ENCODE measurements at places on chromosomes 1 and 21. TPM values are rescaled to one million over a fixed set of nuclear protein-coding genes. Genes with fewer than 3 reads are reported as not detected.

DNA sequence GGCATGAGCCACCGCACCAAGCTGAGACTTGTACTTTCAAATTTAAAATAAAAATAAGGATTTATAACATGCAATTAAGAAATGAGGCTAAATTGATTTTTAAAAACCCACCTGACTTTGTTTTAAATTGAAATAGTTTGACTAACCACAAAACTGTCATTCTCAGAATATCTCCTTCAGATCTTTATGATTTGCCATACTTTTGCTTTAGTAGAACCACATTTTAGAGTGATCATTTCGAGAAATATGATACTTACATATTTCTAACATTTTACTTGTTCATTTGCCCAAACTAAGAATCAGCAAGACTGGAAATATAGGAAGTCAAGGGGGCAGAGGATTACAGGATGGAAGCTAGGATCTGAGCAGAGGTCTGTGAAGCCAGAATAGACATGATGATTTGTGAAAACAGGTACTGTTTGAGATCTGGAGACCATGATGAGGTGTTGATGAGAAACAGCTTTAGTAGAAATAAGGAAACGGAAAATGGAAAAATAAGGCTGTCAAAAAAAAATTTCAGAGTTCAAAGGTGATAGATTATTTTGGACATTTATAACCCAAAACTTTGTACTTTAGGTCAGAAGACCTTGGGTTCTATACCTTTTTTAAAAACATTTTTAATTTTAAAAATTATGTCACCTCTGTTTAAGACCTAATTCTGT is 44.8 kb downstream of the GIPC2 start:
- no peak for DNase-seq

GRCh38 chr1:97727029-97727428 is 193.8 kb downstream of the DPYD start:
- DNase-seq: no peak

- DNase-seq: no peak
Observed at GRCh38 chr1:216902669-216903381, 179.6 kb upstream of the ESRRG start.

DNA sequence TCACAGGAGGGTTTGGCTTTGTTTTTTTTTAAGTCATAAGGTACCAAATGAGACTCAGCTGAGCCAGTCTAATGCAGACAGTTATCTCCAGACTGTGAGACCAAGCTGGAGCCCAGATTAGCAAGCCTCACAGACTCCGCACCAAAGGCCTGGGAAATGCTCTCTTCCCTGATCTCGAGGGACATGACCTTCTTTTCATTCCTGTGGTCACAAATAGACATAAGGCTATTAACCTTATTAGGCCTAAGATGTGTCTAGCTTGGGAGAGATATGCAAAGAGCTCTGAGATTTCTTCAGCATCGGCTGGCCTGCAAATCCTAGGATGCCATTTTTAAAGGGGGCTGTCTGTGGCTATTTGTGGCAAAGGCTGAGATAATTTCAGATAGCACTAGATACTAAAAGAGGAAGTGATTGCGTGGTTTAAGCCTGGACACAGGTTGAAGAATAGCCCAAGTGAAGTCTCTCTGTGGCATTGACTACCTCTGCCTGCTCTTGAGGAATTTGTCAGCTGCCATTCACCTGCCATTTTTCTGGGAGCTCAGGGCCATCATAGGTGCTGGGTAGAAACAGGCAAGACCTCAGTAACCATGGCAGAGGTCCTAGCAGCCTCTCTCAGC is 301.3 kb downstream of the SIPA1L2 start:
- DNase-seq: no peak

Gene CLDN8
- not detected for total RNA-seq

DNA sequence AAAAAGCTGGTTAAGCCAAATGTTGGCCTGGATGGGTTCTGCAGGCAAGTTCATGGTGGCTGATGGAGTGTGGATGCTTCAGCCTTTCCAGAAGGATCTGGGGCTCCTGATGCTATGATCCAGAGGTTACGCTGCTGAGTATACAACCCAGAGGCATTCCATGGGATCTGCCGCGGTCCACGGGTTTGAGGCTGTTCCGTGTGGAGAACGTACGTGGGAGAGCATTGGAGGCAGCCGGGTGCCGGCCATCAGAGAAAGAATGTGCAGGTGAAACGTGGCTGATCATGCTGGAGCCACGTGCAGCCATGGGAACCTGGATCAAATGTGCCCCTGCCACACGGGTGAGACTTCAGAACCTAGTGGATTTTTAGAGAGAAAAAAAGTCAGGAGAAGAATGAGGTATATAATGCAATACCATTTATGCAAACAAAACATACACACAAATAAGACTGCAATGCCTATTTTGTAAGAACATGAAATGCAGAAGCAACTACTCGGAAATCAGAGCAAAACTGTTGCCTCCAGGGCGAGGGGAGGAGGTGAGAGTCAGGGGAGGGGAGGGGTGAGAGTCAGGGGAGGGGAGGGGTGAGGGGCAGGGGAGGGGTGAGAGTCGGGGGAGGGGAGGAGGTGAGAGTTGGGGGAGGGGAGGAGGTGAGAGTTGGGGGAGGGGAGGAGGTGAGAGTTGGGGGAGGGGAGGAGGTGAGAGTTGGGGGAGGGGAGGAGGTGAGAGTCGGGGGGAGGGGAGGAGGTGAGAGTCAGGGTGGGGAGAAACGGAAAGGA is 116.5 kb upstream of the C1orf174 start:
- peak; percentile 73 for DNase-seq

DNA sequence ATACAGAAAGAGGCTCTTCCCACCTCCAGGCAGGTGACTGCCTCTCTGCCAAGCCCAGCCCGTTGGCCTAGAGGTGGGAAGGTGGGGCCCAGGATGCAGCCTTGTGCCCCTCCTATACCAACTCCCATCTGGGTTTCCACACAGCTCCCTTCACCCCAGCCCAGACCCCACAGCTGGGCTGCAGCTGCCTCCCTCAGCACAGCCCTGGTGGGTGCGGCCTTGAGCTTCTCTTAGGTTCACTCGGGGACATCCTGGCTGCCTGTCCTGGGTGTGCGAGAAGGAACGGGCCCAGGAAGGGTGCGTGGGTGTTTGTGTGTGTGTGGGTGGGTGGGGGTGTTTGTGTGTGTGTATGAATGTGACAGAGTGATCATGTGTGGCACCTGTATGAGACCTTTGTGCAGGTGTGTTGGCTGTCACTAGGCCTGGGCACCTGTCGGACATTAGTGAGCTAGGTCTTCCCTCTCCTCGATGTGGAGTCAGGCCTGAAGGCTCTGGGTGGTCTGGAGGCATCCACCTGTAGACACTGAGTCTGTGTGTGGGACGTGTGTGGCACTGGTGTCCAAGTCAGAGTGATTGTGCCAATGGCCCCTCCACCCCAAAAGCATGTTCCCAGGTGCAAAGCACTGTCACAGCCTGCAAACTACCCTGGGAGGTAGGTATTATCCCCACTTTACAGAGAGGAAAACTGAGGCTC is 30.7 kb downstream of the FOXO6 start:
- DNase-seq: no peak

- DNase-seq: peak; percentile 35
Observed at GRCh38 chr21:44757731-44758130, 43.9 kb downstream of the UBE2G2 start.

Gene SPRR4
- total RNA-seq: not detected

- DNase-seq: no peak
Observed at GRCh38 chr1:151193856-151194255, 3.9 kb upstream of the VPS72 start.

DNA sequence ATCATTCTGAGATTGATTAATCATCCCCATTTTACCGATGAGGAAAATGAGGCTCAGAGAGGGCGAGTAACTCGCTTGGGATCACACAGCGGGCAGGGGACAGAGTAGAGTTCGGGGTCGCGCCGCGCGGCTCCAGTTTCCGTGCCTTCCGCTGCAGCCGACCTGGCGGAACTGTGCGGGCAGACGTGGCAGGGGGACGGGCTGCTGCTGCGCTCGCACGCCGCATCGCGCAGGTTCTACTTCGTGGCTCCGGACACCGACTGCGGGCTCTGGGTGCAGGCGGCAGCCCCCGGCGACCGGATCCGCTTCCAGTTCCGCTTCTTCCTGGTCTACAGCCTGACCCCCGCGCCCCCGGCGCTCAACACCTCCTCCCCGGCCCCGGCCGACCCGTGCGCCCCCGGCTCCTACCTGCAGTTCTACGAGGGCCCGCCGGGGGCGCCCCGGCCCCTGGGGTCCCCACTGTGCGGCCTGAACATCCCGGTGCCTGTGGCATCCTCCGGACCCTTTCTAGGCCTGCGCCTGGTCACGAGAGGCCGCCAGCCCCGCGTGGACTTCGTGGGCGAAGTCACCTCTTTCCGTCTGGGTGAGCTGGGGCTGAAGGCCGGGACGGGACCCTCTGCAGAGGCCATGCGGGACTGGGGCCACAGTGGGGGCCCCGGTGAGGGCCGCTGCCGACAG is 2.3 kb downstream of the LDLRAD2 start:
- peak; percentile 99 for DNase-seq
